ENCODE measurements at places on chromosomes 7 and 10.

DNA sequence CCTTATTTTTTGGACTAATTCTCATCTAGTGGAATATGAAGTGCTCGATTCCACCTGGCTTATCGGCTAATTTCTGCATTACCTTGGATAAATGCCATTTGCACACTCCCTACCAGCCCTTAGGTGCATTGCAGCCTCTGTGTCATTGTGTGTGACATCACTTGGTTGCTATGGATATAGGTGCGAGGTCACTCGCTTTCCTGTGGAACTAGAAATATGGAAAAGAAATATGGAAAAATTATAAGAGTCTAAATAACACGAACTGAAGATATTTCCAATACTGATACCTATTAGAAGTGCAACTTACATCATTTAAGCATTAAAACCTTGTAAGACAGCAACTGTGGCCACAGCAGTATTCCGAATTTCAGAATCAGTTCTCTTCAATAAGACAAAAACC lies 2.0 kb downstream of the YWHAG start:
- no peak for DNase-seq

DNA sequence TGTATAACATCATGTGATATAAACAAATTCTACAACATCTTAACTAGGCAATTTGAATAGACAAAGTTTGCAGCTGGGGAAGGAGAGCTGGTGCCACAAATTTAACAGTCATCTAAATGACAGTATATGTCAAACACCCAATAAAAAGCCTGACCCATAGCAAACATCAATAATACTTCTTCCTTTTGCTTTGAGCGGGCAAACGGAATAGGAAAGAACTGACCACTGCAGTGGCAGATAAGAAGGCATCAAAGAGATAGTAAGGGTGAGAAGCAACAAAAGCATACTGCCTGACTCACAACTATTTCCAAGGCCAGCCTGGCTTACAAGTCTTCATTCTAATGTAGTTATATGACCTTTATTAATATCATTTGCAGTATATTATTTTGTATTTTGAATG lies 99.9 kb downstream of the LRRN3 start:
- no peak for DNase-seq

DNA sequence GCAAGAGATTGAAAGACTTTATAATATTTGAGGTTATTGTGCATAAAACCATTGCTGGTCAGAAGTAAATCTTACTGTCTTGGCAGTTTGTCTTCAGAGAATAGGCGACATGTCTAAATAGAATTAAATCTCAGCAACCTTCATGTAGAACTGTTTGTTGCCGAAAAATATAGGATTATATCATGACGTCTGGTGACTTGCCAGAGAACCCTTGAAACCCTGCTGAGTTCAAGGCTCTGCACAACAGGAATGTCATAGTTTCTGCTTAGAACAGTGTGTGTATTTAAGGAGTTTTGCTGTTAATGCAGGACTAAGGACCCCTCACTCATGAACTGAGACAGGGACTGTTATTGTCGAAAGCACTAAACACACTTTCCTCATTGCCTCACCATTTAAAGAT lies 206.4 kb upstream of the ETV1 start:
- DNase-seq: no peak

GRCh38 chr7:86706406-86706805 lies 62.7 kb downstream of the GRM3 start:
- DNase-seq: no peak

- no peak for DNase-seq
Measured at GRCh38 chr10:121500701-121501332, 97.4 kb downstream of the FGFR2 start.

- DNase-seq: no peak
Measured at GRCh38 chr10:61279400-61279799, 173.8 kb downstream of the TMEM26 start.

DNA sequence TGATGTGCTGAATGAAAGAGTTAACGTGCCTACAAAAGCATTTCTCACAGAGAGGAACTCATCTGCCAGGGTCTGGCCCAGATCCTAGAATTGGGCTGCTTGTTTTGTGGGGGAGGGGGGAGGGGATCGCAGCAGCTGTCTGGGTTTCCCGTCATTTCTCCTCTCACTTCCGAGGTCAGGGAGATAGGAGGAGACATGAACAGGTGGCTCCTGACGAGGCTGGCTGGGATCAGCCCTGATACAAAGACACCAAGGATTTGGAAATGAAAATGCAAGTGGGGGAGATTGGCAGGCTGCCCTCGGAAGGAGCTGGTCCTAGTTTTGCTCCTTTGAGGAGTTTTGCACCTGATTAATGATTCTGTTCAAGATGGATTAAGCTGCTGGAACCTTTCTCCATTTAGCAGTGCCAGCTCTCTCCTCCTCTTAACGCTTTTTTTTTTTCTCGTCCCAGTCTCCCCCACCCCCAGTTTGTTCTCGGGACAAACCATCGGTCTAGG lies 86.8 kb upstream of the KMT2C start:
- DNase-seq: no peak

DNA sequence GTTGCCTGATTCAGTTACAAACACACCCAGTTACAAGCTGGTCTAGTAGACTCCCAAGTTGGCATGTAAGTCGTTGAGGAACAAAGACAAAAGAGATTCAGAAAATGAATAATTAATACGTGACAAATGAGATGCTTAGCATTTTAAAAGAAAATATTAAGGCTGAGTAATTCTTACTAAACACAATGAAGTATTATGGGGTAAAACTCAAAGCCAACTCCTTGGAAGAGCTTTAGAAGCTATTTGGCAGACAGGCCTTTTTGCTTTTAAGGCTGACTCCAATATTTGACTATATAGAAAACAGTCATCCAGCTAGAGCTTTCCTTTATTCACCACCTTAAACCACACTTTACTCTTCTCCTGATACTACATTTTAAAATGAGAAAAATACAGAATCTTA lies 5.4 kb downstream of the TRDMT1 start:
- DNase-seq: no peak

GRCh38 chr7:116911801-116912200 lies 41.5 kb upstream of the ST7 start:
- no peak for DNase-seq

GRCh38 chr10:101140084-101140949 lies 9.2 kb downstream of the TLX1 start:
- DNase-seq: no peak

Data from effector CD8-positive, alpha-beta T cell (primary cell).